Mesothelial cell of epicardium (in vitro differentiated cells): ENCODE measurements at places on chromosomes 12 and 14. TPM values are rescaled to one million over a fixed set of nuclear protein-coding genes. Genes with fewer than 3 reads are reported as not detected.

Gene LALBA
- total RNA-seq = not detected in 3 replicates

Gene ATL1
- 1.5 to 2.9 TPM (median 1.8 TPM) in 3 replicates for total RNA-seq

Gene SERPINA4
- not detected in 3 replicates for total RNA-seq

Gene GCH1
- total RNA-seq = 3.1 to 3.6 TPM (median 3.5 TPM) in 3 replicates

Gene PLBD1
- total RNA-seq = 41.3 to 48.1 TPM (median 43.8 TPM) in 3 replicates

Gene ASCL1
- total RNA-seq = not detected in 3 replicates
